ENCODE measurements at places on chromosomes 7 and 10.

DNA sequence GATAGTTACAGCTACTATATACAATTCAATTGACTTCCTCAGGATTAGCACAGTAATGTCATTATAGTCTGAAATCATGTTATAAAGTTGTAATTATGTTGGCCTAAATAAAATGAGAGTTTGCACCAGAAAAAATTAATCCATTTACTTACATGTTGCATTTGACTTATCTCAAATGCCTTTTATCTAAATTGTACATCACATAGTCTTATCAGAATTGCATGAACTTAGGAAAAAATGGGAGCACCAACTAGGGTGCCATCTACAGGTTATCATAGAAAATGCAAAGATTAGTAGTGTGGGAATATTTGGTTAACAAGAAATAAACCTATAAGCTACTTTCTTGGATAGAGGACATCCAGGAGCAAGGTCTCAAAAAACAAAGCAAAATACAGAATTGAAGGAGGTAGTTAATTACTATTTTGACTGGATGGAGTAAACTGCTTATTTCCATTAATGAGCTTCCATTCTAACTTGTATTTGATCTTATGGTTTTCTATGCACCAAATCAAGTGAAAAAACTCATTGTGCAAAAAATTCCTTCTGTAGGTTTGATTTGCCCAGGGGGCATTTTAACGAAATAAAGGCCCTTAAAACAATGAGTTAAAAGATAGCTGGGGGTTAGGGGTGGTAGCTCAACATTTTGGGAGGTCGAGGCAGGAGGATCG, 60.0 kb upstream of the ORC5 start:
- ATAC-seq: no peak

- no peak for ATAC-seq
Observed at GRCh38 chr10:83425306-83425705, 714.0 kb upstream of the GHITM start.

DNA sequence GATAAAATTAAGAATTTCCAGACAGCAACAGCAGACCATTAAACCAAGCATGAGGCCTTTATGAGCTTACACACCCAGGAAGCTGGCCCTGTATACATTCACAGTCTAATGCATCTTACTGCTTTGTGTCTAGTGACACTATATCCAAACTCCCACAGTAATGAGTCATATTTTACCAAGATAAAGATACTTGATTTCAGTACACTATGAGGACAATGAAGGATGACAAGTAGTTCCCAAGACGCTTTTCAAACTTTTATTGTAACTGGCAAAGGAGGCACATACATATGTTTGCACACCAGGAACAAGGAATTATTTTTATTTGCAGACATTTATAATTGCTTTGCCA, 148.0 kb downstream of the TSPAN12 start:
- no peak for ATAC-seq

DNA sequence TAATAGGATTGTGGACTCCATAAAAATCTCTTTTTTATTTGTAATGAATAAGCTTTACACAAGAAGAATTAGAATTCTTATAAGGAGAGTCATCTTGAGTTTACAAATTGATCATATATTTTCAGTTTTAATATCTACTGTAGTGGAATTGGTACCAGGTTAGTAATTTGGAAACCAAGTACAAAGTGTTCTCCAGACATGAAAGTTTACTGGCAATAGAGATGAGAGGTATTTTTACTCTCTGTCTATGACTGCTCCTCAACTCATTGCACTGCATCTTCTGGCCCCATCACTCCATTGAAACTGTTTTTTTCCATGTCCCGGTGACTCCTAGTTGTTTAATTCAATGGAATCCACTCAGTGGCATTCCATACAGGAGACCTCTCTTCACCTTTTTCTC, 164.5 kb upstream of the SMIM30 start:
- ATAC-seq: no peak

DNA sequence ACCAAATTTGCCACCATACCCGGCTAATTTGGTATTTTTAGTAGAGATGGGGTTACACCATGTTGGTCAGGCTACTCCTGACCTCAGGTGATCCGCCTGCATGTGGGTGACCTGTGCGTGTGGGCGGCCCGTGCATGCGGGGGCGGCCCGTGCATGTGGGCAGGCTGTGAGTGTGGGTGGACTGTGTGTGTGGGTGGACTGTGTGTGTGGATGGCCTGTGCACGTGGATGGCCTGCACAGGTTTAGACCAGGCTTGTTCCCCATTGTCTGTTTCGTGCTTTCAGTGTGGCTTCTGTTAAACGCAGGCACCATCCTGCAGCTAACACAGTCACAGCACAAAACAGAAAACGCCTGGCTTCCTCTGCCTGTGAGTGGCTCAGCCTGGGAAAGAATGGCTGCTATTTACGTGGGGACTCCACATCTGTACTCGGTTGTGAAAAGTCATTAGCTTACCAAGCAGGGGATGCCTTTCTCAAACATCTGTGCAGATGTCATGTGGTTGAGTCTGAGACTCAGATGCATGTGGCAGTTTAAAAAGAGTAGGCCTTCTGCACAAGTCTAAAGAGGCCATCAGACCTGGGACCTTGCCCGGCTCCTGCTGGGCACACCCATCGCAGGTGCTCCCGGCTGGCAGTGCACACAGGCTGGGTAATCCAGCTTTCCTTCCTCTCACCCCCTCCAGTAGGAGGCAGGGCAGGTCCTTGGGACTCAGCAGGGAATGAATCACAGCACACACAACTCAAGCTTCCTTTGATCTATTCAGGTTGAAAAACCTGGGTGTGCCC, 91.6 kb downstream of the COBL start:
- ATAC-seq: no peak

DNA sequence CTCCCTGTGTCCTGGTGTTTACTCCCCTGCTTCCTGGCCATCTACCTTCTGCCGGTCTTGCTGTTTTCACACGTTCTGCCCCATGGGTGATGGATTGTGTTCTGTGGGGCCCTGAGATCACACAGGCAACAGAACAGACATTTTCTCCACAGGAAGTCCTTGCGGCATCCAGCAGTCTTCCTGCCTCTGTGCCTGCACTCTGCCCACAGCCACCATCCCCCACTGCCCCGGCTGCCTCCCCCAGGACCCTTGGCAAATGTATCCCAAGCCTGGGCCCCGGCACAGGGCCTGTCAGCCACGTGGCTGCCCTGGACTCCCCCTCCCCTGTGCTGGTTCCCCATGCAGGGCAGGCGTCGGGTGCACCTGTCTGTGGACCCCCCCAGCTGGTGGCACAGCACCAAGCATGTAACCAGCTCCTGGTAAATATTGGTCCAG, 184.2 kb downstream of the WDR37 start:
- no peak for ATAC-seq

DNA sequence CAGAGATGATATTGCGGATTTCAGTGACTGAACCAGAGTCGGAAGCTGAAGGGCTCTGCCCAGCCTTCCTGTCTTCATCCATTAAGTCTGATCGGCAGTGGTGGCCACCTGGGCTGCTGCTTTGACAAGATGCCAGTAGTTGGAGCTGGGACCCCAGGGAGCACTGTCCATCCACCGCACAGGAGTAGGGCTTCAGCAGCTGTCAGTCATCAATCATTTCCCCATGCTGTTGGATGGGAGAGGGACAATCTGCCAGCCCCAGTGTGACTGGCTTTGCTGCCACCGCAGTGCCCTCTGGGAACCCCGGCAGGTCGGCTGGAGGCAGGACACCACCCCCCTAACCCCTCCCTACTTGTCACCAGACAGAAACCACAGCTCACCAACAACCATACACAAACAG, 23.0 kb upstream of the GPR146 start:
- no peak for ATAC-seq

DNA sequence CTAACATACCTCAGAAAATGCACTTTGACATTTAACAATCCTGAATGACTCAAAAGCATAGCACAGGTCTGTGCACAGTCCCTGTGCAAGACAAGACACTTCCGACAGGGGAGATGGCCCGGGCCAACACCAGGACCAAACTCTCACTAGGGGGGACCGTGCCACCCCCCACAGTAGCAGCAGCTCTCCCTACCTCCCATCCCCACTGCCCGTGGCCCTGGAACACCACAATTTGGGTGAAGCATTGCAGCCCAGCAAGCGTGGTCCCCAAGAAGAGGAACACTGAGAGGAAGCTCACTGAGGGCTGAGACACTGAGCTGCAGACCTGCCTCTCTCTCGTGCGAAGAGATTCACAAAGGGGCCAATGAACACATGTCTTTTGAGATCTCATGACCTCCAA, 26.0 kb downstream of the PTPRN2 start:
- no peak for ATAC-seq

DNA sequence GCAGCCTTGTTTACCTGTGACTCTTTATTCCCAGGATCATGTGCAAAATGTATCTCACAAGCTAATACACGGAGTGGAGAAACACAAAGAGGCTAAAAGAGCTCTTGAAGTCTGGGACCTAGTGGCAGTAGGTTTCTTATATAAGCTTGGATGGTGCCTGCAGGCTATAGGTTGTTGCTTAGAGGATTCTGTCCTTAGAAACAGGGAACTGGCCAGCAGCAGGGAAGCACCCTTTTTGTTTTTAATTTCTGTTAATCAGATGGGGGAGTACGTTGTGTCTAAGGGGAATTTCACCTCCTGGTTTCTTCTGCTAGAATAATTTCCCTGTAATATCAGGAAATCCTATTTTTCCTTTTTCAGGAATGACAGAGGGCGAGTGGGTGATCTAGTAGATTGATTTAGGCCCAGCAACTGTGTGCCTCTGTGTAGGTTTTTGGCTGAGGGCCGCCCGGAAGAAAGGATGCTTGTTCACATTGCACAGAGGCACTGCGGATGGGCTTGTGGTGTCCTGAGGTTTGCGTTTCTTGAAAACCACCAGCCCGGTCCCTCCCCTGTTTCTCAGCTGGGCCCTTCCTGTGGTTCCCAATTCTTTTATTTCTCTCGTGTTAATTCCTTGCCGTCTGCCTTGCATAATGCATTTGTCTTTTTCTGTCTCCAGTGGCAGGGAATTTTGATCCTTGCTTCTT, 158.0 kb downstream of the CAMK1D start:
- ATAC-seq: no peak
